Lower lobe of right lung (tissue), 2 donors: ENCODE measurements at places on chromosomes 3 and 15.
A peak's percentile ranks its signal among the peaks of the same experiment; 100 is the strongest.

DNA sequence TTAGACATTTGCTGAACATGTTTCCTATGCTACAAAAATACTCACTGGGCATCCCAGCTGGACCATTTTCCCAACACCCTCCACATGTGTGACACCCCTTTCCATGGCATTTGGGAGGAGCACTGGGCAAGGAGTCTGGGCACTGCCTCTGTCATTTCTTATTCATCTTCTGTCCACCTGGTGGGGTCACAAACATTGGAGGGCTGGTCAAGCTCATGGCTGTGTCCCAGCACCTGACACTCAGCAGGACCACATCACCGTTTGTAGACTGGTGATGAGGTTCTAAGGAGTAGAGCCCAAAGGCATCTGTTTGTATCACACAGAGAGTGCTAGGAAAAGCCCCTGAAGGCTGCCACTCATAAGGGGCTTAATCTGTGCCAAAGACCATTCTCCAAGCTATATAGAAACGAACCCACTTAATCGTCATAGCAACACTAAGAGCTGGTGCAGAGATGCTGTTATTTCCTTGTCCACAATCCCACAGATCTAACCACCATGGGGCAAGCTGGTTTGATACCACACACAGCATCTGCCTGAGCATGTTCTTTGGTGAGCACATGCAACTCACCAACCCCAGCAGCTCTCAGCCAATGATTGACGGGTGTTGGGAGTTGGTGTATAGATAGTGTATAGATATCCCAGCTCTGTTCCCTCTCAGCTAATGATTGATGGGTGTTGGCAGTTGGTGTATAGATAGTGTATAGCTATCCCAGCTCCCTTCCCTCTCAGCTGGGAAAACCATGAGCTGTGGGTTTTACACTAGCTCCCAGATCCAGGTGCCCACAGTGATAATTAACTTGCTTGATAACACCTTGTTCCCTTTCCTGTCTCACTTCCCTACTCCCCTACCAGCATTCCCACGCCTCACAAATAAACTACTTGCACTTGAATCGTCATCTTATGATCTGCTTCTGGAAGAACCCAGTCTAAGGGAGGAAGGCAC, 42.7 kb upstream of the ATP2B2 start:
- peaks cover 11% of the 10 kb centered on the region for H3K27me3 ChIP-seq
- H3K4me1 ChIP-seq: no peaks in the 10 kb centered on the region
- no peak for DNase-seq
- no peaks in the 10 kb centered on the region for H3K36me3 ChIP-seq
- no peak overlapping the region for H3K4me3 ChIP-seq
- H3K27ac ChIP-seq: no peak overlapping the region

DNA sequence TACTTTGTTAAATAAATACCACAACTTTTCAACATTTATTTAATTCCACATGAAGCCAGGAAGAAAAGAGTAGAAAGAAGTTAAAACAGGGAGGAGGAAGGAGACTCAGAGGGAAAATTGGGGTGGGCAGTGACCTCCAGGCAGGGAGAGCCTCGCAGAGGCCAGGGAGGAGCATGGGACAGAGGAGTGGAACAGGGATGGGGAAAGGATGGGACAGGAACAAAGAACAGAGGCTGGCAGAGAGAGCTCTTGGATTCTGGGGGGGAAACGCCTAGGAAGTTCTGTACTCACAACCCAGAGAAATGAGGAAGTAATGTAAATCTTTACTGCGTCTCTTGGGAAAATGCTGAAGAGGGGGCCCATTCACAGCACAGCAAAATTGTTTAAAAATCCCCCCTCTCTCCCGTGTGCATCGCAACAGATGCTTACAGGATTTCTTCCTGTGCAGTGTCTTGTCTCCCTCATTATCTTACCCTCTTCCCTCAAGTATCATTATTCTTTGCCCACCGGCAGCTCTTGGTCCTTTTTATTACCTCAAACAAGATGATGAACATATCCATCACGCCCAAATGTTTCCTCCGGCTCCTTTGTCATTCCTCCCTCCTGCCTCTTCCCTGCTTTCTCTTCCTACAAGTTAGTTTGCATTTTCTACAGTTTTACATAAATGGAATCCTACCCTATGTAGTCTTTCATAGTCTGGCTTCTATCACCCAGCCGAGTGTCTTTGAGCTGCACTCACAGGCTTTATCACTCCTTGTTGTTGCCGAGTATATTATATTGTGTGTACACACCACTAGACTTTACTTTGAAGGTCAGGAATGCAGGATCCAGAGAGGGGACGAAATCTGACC, 65.5 kb downstream of the ARHGAP31 start:
- H3K27me3 ChIP-seq: no peaks in the 10 kb centered on the region
- H3K4me1 ChIP-seq: peaks cover 59% of the 10 kb centered on the region
- no peaks in the 10 kb centered on the region for H3K36me3 ChIP-seq
- no peak overlapping the region for H3K4me3 ChIP-seq
- no peak for DNase-seq

DNA sequence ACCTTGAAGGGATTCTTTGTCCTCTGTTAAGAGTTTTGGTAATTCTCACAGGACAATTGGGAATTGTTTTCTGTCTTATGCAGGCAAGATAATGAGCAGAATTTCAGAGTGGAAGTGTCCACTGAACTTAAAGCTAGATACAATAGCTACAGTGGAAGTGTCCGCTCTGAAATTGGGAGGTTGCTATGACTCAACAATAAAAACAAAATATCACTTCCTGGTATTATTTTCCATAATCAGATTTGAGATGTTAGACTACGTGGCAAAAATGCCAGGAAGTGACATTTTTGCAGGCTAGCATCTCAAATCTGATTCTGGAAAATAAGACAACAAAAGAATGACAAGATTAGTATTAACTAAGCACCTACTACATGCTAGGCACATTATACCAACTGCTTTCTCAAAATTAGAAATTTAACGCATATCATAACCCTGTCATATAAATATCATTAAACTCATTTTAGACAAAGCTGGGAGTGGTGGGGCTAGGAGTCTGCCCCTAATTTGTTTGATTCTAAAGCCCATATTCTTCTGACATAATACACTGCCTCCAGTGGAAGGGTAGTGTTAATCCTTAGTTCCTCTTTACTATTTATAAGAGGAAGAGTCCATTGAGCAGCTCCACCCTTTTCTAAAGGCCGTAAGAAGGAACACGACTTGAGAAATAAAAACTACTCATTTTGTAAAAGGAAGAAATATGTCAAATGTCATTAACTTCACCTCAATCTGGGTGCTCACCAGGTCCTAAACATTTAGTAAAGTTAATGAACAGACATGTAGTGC, 266.9 kb upstream of the STT3B start:
- H3K36me3 ChIP-seq: no peaks in the 10 kb centered on the region
- H3K27me3 ChIP-seq: no peaks in the 10 kb centered on the region
- H3K4me1 ChIP-seq: no peaks in the 10 kb centered on the region
- no peak for DNase-seq
- peak overlapping the region; percentile 4 for H3K27ac ChIP-seq

GRCh38 chr15:52379395-52380106, 83.9 kb upstream of the MYO5C start:
- DNase-seq: no peak
- no peaks in the 10 kb centered on the region for H3K4me1 ChIP-seq
- no peak overlapping the region for H3K4me3 ChIP-seq
- H3K27ac ChIP-seq: no peak overlapping the region

- H3K4me1 ChIP-seq: peaks cover 98% of the 10 kb centered on the region
- no peak overlapping the region for H3K4me3 ChIP-seq
- peak overlapping the region; percentile 47 for H3K27ac ChIP-seq
- no peaks in the 10 kb centered on the region for H3K36me3 ChIP-seq
These were observed 14.9 kb downstream of the SMAD3 start for GRCh38 chr15:67080118-67080899.

- no peak overlapping the region for H3K4me3 ChIP-seq
- no peaks in the 10 kb centered on the region for H3K27me3 ChIP-seq
- H3K27ac ChIP-seq: peak overlapping the region; percentile 71
- peaks cover 71% of the 10 kb centered on the region for H3K36me3 ChIP-seq
- H3K4me1 ChIP-seq: peaks cover 63% of the 10 kb centered on the region
- DNase-seq: no peak
These were observed 26.4 kb downstream of the ANXA2 start for GRCh38 chr15:60371175-60372051.

DNA sequence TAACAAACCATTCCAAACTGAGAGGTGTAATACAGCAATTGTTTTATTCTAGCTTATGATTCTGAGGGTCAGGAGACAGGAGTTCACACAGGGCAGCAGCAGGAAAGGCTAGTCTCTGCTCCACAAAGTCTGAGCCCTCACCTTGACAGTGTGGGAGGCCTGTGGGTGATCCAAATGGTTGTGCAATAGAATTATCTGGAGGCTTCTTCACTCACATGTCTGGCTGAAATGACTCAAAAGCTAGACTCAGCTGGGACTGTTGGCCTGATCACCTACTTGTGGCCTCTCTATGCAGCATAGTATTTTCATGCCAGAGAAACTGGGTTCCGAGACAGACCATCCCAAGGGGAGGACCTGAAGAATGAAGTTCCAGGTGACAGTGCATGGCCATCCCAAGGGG, 233.9 kb upstream of the UBE2E2 start:
- H3K36me3 ChIP-seq: no peaks in the 10 kb centered on the region
- no peak for DNase-seq
- H3K4me1 ChIP-seq: no peaks in the 10 kb centered on the region

GRCh38 chr15:70513819-70514218, 249.5 kb downstream of the UACA start:
- no peak overlapping the region for H3K4me3 ChIP-seq
- no peak overlapping the region for H3K27ac ChIP-seq
- H3K36me3 ChIP-seq: no peaks in the 10 kb centered on the region
- no peaks in the 10 kb centered on the region for H3K27me3 ChIP-seq
- no peak for DNase-seq

DNA sequence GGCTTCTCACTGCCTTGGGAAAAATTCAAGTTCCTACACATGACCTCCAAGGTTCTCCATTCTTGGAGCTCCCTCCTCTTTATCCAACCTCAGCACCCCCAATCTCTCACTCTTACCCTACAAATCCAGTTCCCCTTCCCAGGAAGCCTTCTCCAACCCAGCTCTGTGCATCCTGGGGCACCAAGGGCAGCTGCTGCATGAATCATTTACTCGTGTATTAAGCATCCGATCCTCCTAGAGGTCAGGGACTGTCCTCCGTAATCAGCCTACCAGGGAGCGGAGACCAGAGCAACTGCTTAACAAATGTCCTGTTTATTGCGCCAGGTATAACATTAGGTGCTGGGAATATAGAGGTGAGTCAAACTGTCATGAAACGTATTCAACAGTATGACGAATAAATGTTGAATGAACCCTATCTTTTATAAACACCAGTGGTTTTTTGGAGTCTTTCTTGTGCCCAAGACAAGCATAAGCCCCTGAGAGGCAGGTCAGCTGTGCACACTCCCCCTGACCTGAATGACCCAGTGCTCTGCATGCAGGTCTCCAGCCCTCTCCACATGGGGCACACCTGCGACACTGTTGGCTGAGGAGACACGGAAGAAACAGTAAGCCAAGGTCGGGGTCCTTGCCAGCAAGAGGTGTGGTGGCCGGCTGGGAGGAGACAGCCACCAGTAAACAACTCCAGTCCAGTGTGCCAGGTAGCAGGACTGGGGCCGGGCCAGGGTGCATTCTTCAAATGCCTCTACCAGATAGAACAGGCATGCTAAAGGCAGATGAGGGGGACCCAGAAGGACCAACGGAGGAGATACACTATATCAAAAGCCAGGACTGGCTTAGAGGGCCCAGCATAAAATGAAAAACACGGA, 27.6 kb downstream of the ANP32A start:
- H3K27me3 ChIP-seq: no peaks in the 10 kb centered on the region
- H3K4me1 ChIP-seq: peaks cover 96% of the 10 kb centered on the region
- peak overlapping the region; percentile 76 for H3K27ac ChIP-seq
- no peaks in the 10 kb centered on the region for H3K36me3 ChIP-seq
